ENCODE measurements at places on chromosomes 4 and X. TPM values are rescaled to one million over a fixed set of nuclear protein-coding genes. Genes with fewer than 3 reads are reported as not detected.

GABRQ gene
- total RNA-seq: not detected

VBP1 gene
- 42.5 TPM for total RNA-seq

GAR1 gene
- 7.9 TPM for total RNA-seq

RHOXF1 gene
- total RNA-seq: not detected

HPSE gene
- total RNA-seq: 3.3 TPM

Data from vein endothelial cell (primary cell).